ENCODE measurements at places on chromosomes 7 and 10.

GRCh38 chr7:98562871-98563495, 54.1 kb upstream of the NPTX2 start:
- DNase-seq, result no peak

GRCh38 chr10:34696423-34696822, 118.7 kb downstream of the PARD3 start:
- no peak for DNase-seq

DNA sequence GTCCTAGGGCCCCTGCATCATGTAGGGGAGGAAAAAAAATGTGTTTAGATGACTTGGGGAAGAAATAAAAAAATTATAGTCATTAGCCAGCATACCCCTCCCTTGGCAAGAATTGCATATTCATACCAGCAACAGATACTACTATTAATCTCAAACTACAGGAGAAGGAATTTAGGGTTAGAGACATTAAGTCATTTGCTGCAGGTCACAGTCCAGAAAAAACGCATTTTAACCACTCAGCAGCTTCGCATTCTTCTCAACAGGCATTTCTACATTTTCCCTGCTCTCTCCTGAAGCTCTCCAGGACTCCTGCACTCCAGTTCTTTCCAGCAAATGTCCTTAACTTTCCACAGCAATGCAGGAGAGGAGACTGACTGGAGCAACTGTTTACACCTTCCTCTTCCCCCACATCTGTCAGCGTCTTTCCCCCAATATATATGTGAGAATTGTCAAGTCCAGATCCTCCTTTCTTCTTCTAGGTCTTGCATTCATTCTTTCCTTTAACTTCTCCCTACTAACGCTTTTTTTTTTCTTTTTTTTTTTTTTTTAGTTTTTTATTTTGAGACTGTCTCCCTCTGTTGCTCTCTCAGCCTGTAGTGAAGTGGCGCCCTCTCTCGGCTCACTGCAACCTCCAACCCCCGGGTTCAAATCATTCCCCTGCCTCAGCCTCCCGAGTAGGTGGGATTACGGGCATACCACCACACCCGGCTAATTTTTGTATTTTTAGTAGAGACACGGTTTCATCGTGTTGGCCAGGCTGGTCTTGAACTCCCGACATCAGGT, 35.6 kb downstream of the PRPS1L1 start:
- no peak for DNase-seq

DNA sequence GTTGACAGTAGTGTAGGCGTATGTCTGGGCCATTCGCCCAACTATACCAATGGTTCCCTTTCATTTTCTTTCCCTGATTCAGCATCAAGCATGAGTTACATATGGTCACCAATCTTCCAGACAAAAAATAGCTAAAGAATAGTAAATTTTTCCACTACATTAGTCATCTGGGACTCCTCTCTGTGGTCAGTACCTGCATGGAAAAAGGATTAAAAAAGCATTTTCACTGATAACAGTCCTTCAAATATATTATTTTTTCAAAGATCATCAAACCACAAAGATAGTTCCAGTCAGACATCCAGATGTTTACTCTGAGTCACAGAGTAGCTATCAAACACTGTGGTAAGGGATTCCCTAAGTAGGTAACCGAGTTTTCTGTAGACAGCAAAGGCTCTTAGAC, 302.6 kb upstream of the SEMA3D start:
- DNase-seq, result no peak

- DNase-seq, result no peak
Measured at GRCh38 chr7:69799048-69799697, 200.9 kb downstream of the AUTS2 start.

DNA sequence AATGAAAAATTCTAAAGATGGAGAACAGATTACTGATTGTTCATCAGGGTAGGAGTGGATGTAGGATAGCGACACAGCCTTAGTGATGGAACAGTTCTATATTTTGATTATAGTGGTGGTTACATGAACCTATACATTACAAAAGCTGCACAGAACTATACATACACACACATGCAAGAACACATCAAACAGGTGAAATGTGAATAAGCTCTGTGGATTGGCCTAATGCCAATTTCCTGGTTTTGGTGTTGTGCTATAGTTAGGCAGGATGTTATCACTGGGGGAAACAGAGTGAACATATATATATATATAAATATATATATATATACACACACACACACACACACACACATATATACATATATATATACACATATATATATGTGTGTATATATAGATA, 76.4 kb upstream of the PIK3CG start:
- DNase-seq, result no peak

GRCh38 chr10:88027570-88027969, 164.1 kb downstream of the PTEN start:
- peak; percentile 33 for DNase-seq

GRCh38 chr7:117564627-117565026, 84.8 kb downstream of the CFTR start:
- DNase-seq, result no peak

Data from GM12864 (cell line).